HT1080 (cell line): ENCODE measurements at places on chromosomes 6 and 20.

DNA sequence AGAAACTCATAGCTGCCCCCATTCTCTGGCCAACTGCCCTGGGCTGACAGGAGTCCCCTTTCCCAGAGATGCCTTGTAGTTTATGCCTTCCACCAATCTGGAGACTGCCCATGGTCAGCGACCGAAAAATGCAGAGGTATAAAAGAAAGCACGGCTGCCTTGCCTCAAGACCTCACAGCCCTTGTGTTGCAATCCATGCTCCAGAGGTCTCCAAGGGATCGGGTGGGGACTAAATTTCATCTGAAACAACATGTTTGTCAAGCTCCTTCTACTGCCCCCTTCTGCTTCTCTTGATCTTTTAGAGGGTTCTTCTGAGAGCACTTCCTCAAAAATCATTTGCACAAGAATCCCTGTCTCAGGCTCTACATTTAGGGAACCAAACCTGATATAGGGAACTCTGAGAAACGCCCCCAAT is 128.8 kb downstream of the PLCB1 start:
- no peak for DNase-seq

DNA sequence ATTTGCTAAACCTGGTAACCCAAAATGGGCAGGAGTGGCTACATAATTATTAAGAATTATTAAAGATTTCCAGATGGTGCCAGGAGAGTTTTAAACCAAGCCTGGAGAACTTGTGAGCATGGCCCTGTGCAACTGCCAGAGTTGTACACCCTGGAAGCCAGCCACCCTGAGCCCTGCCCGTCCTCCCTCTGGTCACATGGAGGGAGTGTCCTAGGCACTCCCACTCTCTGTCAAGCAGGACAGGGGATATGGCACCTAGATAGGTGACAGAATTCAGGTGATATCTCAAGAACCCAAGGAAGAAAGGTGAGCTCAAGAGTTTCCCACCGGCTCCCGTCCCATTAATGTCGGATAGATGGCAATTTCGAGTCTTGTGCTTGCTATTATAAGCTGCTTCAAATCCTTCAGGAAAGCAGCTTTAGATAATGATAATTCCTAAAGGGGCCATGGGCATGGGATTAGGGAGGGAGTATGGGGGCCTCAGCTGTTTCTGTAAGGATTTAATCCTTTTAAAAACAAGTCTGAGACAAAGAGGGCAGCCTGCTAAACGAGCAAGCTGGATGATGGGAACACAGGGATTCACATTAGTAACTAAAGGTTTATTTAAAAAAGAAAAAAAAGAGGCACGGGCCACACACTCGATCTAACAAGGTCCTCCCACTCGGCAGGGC is 169.1 kb downstream of the BMP7 start:
- DNase-seq = no peak

DNA sequence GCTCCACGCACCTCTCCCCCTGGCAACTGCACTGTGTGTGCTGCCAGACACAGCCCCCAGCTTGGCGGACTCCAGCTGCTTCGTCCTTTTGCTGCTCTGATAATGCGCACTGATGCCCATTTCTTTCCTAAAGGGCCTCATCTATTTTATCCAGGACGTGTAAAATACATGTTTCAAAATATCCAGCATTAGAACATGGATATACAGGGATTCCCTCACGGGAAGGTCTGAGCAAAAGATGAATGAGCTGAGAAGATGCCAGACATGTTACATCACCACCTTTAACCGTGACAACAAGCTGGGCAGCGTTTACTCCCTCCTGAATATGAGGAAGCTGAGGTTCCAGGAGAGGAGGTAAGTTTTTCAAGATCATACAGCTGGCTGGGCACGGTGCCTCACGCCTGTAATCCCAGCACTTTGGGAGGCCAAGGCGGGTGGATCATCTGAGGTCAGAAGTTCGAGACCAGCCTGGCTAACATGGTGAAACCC is 32.8 kb downstream of the TNXB start:
- peak; percentile 73 for DNase-seq

DNA sequence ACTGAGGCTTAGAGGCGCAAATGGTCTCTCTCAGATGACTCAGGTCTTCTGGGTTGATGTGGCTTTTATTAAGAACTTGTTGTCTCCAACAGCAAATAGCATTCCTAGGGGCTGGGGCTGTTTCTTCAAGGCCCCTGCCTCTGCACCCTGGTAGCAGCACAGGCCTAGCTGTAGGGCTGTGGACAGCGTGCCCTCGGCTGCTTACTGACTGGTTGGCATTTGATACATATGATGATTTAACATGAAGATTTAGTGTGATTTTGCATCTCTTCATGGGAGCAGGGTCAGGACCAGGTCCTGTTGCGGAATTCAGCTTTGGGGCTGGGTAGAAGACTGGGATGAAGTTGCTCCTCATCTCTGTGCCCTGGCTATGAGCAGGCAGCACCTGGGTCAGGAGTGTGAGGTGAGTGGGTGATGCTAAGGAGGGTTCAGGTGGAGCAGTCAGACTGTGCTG is 24.3 kb upstream of the IER3 start:
- no peak for DNase-seq
